ENCODE measurements at places on chromosomes 11 and 22.

- no peak for DNase-seq
These were observed 1.3 kb upstream of the TMEM25 start for GRCh38 chr11:118529584-118530175.

DNA sequence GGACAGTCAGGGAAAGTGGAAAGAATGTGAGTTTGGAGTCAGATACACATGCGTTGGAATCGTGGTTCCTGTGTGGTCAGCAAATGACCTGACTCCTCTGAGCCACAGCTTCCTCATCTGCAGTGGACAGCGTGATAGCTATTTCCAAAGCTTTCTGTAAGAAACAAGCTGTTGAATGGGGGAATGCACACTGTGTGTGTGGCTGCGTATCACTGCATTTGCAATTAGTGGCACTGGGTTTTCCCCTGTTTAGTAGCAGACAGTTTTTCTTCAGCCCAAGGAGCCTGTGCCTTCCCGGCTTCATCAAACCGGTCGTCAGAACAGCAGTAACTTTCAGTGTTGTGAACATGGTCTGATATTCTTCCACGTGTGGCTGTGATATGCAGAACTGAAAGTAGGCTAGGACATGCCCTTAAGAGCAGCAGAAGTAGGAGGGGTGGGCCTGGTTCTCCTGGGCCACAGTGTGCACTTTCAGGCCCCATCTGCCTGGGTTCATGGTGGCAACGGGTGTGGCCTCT lies 121.5 kb downstream of the RRAS2 start:
- DNase-seq, result no peak

- DNase-seq, result no peak
These were observed 17.7 kb upstream of the TUB start for GRCh38 chr11:8063324-8063723.

DNA sequence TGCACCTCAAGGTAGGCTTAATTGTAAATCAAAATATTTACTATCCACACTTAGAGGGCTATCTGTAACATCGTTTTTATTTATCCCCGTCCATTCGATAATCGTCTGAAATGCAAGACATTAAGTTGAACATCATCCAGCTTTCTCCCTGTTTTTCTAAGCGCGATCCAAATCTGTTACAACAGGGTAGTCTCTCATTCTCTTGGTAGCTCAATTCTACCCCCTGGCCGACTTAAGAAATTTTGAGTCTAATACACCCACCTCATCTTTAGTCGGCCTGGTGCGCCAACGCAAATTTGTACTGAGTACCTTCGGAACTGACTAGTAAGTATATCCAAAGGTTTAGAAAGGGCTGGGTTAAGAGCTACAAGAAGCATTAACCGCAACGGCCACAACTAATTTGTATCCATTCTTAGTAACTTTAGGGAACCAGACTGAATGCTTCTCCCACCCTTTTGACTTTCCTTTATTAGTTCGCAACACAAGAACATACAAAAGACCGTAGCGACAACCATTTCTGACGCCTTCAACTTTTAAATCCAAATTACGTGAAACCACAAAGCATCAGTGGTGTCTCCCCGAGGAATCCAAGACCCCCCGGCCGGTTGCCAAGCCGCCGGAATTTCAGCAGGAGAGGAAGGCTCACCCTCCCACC lies 1.0 kb upstream of the ZNF143 start:
- peak; percentile 53 for DNase-seq

- no peak for DNase-seq
These were observed 119.8 kb downstream of the MPPED1 start for GRCh38 chr22:43531651-43532050.

DNA sequence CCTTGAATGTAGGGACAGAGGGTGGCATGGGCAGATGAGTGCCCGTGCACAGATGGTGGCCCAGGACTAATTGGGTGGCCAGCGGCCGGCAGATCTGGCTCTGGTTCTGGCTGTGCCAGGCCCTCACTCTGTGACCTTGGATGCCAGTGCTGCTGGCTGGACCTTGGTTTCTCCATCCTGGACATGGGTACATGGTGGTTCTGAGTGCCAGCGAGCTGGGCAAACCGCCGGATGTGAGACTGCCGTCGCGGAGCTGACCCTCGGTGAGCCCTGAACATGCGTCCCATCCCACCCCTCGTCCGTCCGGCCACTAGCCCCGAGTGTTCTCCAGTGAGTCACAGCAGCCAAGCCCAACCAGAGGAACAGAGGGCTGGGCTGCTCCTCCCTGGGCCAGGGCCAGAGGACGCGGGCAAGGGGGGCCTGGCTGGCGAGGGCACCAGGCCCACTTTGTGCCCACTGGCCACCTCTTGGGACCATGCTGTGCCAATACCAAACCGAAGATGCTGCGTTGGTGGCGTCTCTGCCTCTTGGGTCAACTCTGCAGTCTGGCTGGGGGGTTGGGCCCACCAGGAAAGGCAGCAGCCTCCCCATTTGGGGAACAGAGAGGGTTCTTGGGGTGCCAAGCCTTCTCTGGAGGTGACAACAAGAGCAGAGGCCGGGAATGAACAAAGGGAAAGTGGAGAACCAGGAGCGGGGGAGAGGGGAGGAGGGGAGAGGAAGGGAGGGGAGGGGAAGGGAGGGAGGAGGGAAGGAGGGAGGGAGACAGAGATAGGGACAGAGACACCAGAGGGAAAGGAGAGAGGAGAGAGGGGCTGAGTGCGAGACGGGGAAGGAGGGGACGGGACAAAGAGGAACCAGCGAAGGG lies 10.7 kb downstream of the LSP1 start:
- DNase-seq, result no peak
